ENCODE measurements at places on chromosomes 5 and 9.

DNA sequence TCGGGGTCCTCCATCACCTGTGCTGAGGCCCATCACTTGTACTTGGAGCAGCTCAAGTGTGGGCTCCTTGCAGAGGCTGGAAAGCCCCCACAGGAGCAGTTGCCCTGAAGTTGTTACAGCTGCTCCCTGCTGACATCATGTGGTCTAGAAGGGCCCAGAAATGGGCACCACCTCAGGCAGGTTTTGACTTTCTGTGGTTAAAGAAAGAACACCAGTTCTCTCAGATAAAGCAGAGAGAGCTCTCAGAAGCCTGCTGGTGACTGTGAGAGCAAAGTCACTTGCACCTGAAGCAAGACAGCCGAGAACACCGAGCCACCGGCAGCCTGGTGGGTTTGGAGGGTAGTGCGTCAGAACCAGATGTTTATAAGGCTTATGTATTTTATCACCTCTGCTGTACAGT, 70.4 kb downstream of the MVB12B start:
- peaks cover 47% of the 10 kb centered on the region for H3K36me3 ChIP-seq
- H3K4me3 ChIP-seq: peak overlapping the region; percentile 40
- H3K4me1 ChIP-seq: peaks cover 91% of the 10 kb centered on the region
- no peaks in the 10 kb centered on the region for H3K27me3 ChIP-seq
- peak; percentile 95 for DNase-seq

DNA sequence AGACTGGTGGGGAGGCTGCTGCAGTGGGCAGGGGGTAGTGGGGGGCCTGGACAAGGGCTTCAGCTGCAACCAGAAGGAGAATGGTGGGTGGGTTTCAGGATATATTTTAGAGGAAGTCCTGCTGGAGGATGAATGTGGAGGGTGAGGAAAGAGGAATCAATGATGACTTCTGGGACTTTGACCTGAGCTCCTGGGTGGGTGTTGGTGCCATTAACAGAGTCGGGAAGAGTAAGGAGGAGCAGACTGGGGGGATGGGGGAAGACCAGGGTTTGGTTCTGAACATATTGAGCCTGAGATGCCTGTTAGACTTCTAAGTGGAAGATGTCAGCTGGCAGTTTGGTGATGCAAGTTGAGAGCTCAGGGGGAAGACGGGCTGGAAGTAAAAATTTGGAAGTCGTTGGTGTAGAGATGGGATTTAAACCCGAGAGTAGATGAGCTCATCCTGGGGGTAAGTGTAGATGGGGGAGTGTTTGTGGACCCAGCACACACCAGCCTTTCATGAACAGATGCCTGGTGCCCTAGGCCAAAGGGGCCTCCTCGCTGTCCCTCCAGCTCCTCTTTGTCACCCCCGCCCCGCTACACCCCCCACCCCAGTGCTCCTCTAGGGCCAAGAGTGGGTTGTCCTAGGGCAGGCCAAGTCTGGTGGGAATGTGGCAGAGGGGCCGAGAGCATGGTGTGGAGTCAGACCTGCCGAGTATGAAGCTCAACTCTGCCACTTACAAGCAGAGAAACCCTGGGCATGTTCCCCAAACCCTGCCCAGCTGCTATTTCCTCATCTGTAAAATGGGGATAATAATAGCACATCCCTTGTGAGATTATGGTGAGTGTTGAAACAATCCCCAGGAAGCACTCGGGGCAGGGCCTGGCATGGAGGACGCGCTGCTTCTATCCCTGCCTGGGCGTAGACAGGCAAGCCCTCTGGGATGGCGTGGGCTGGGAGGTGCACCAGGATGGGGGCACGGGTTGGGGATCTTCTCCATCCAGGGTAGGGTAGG, 4.0 kb downstream of the DNM1 start:
- no peak for DNase-seq
- no peak overlapping the region for H3K27ac ChIP-seq
- no peaks in the 10 kb centered on the region for H3K36me3 ChIP-seq
- H3K4me3 ChIP-seq: no peak overlapping the region
- peaks cover 14% of the 10 kb centered on the region for H3K4me1 ChIP-seq
- H3K27me3 ChIP-seq: peaks cover 46% of the 10 kb centered on the region

GRCh38 chr9:95225076-95225725, 92.3 kb downstream of the FANCC start:
- H3K4me1 ChIP-seq: peaks cover 8% of the 10 kb centered on the region
- H3K27ac ChIP-seq: no peak overlapping the region
- no peak for DNase-seq
- H3K27me3 ChIP-seq: no peaks in the 10 kb centered on the region

- no peak overlapping the region for H3K27ac ChIP-seq
- no peak overlapping the region for H3K4me3 ChIP-seq
- no peaks in the 10 kb centered on the region for H3K27me3 ChIP-seq
- no peaks in the 10 kb centered on the region for H3K36me3 ChIP-seq
- H3K4me1 ChIP-seq: peaks cover 44% of the 10 kb centered on the region
These were observed 38.8 kb upstream of the GLRX start for GRCh38 chr5:95861221-95861863.

- no peak overlapping the region for H3K4me3 ChIP-seq
- no peak for DNase-seq
- no peaks in the 10 kb centered on the region for H3K4me1 ChIP-seq
- H3K27me3 ChIP-seq: peaks cover 51% of the 10 kb centered on the region
- H3K27ac ChIP-seq: no peak overlapping the region
These were observed 9.4 kb upstream of the HRCT1 start for GRCh38 chr9:35896570-35896969.

DNA sequence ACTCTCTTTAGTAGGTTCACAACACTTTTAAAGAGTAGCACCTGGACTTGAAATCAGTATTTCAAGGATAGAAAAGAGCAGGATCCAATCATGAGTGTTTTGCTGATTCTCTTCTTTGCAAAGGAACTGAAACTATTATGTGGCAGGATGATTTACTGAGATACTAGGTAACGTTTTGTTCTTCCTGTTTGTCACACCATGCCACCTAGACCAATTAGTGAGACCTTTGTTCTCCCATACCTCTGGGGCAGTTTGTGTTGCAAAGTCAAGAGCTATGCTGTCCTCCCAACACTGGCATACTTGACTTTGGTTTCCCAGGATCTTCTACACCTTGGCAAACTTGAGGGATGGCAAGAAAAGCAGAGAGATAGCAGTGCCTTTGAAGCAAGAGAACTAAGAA, 43.4 kb downstream of the PPP1R2B start:
- peak overlapping the region; percentile 74 for H3K27ac ChIP-seq
- no peaks in the 10 kb centered on the region for H3K27me3 ChIP-seq
- no peak overlapping the region for H3K4me3 ChIP-seq
- DNase-seq: no peak

GRCh38 chr9:70484232-70485130, 70.0 kb upstream of the KLF9 start:
- H3K27ac ChIP-seq: no peak overlapping the region
- H3K36me3 ChIP-seq: no peaks in the 10 kb centered on the region
- H3K4me1 ChIP-seq: no peaks in the 10 kb centered on the region
- H3K27me3 ChIP-seq: no peaks in the 10 kb centered on the region

DNA sequence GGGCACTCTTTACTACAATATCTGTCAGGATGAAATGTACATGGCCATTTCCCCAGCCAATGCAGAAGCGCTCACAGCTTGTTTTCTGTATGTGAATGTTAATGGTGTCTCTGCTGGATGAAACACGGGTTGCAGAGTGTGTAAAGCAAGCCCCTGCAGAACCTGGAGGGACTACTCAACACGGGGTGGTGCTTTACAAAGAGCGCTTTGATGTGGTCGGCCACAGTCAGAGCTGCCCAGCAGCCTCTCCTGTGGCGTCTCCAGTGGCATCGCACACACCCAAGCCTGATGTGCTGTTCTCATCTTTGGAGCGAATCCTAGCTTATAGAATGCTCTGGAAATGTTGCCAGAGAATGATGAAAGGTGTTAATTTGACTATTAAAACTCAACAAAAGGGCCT, 162.7 kb upstream of the NFIL3 start:
- no peaks in the 10 kb centered on the region for H3K36me3 ChIP-seq
- no peak for DNase-seq
- peaks cover 12% of the 10 kb centered on the region for H3K27me3 ChIP-seq
- no peaks in the 10 kb centered on the region for H3K4me1 ChIP-seq
- H3K4me3 ChIP-seq: no peak overlapping the region

GRCh38 chr9:91732187-91733005, 217.6 kb downstream of the ROR2 start:
- H3K27ac ChIP-seq: no peak overlapping the region
- H3K27me3 ChIP-seq: peaks cover 15% of the 10 kb centered on the region
- H3K4me1 ChIP-seq: peaks cover 12% of the 10 kb centered on the region

DNA sequence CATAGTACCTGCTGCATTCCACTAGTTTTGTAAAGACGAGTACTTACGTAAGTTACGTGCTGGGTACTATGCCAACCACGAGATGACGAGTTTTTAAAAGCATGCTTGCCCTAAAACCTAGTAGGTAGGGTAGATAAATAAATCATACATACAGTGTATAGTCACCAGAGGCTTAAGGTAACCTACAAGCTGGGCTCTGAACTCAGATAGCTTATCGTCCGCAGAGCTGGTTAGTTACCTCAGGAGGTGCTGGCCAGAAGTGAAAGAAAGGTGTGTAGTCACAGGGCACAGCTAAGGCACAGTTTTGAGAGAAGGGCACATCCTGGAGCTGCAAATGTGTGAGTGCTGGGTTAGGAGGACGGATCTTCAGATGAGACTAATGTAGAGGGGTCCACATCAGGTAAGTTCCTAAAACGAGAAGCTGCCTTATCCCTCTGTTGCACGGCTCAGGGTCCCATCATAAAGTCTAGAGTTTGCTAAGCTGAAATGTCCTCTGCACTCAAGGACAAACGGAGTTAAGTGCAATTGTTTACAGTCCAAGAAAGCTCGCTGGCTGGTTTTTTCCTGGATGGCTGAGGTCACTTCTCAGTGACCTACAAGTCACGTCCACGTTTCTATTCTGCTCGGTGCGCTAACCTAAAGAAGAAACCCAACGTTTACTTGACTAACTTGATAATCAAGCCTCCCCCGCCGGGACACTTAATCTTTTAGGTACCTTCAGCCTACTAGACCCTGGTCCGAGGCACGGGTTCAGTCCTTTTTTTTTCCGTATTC, 1.1 kb upstream of the SNX24 start:
- H3K36me3 ChIP-seq: peaks cover 3% of the 10 kb centered on the region
- peaks cover 26% of the 10 kb centered on the region for H3K4me1 ChIP-seq

GRCh38 chr9:35679766-35680330, 6.1 kb downstream of the CA9 start:
- H3K27me3 ChIP-seq: peaks cover 13% of the 10 kb centered on the region
- H3K36me3 ChIP-seq: no peaks in the 10 kb centered on the region
- no peak for DNase-seq
- no peak overlapping the region for H3K27ac ChIP-seq

DNA sequence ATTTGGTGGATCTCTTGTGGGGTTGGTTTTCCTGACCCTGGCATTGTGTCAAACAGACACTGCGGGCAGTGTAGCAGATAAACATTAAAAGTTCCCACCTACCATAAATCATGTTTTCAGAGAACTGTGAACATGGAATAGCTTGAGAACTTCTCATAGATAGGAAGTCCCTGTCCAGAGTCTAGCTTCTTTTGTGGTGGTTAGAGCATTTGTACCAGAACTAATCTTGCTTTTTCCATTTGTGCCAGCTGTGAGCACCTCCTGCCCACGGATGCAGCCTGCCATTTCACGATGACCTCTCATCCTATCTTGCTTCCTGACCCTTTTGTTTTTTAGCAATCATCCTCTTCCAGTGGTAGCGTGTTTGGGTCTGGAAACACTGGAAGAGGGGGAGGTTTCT, 61.4 kb downstream of the FAM78A start:
- no peaks in the 10 kb centered on the region for H3K4me1 ChIP-seq
- DNase-seq: no peak
- H3K27me3 ChIP-seq: no peaks in the 10 kb centered on the region
- H3K27ac ChIP-seq: no peak overlapping the region
- H3K4me3 ChIP-seq: no peak overlapping the region

DNA sequence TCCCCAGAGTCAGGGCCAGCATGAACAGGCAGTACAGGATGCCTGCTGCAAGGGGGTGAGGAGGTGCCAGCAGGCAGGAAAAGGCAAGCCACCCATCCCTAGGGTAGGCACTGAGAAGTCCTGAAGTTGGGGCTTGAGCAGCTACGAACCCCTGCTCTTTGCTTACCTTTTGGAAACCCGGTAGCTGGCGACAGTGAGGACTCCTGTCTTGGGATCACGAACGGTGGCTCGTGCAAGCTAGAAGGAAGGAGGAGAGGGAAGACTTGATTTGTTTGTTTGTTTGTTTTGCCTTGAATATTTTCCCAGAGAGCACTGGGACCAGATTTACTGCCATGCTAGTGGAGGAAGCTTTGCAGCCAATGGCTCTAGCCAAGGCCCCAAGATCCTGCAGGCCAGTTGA, 23.7 kb downstream of the P4HA2 start:
- peaks cover 2% of the 10 kb centered on the region for H3K36me3 ChIP-seq
- H3K4me1 ChIP-seq: peaks cover 1% of the 10 kb centered on the region
- no peak overlapping the region for H3K27ac ChIP-seq
- no peak overlapping the region for H3K4me3 ChIP-seq
- DNase-seq: peak; percentile 36

- peaks cover 16% of the 10 kb centered on the region for H3K36me3 ChIP-seq
- DNase-seq: peak; percentile 47
- H3K4me1 ChIP-seq: peaks cover 18% of the 10 kb centered on the region
- no peak overlapping the region for H3K4me3 ChIP-seq
These were observed 18.6 kb downstream of the CTNNAL1 start for GRCh38 chr9:108994695-108995094.

DNA sequence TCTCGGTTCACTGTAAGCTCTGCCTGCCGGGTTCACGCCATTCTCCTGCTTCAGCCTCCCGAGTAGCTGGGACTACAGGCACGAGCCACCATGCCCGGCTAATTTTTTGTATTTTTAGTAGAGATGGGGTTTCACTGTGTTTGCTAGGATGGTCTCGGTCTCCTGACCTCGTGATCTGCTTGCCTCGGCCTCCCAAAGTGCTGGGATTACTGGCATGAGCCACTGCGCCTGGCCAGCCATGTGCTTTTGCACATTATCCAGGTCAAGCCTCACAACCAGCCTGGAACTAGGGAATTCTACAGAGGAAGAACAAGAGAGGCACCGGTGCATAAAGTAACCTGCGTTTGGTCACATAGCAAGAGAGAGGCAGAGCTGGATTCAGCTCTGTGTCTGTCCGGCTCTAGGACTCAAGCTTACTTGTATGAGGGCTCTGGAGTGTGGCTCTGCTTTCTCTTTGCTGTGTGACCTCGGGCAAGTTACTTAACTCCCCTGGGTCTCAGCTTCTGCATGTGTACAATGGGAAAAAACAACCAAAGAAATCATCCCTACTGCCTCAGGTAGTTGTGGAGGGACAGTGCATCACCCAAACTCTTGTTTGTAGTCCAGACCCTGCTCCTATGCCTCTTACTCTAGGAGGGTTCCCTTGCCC, 6.3 kb downstream of the FGF18 start:
- no peak overlapping the region for H3K27ac ChIP-seq
- no peak overlapping the region for H3K4me3 ChIP-seq
- DNase-seq: no peak
- H3K4me1 ChIP-seq: peaks cover 3% of the 10 kb centered on the region
- H3K36me3 ChIP-seq: no peaks in the 10 kb centered on the region

- DNase-seq: no peak
- H3K4me3 ChIP-seq: no peak overlapping the region
- no peak overlapping the region for H3K27ac ChIP-seq
- H3K27me3 ChIP-seq: no peaks in the 10 kb centered on the region
These were observed 420.0 kb downstream of the SEMA5A start for GRCh38 chr5:9125852-9126251.

GRCh38 chr5:135126688-135127438, 92.8 kb upstream of the PITX1 start:
- H3K27ac ChIP-seq: no peak overlapping the region
- H3K4me1 ChIP-seq: peaks cover 2% of the 10 kb centered on the region
- no peak for DNase-seq
- peaks cover 15% of the 10 kb centered on the region for H3K27me3 ChIP-seq
- no peak overlapping the region for H3K4me3 ChIP-seq

GRCh38 chr5:4772591-4772990, 367.5 kb upstream of the ADAMTS16 start:
- no peaks in the 10 kb centered on the region for H3K36me3 ChIP-seq
- no peak overlapping the region for H3K4me3 ChIP-seq
- no peaks in the 10 kb centered on the region for H3K27me3 ChIP-seq
- DNase-seq: no peak
- no peaks in the 10 kb centered on the region for H3K4me1 ChIP-seq
